ENCODE measurements at places on chromosomes 3 and 15.
A peak's percentile ranks its signal among the peaks of the same experiment; 100 is the strongest.

DNA sequence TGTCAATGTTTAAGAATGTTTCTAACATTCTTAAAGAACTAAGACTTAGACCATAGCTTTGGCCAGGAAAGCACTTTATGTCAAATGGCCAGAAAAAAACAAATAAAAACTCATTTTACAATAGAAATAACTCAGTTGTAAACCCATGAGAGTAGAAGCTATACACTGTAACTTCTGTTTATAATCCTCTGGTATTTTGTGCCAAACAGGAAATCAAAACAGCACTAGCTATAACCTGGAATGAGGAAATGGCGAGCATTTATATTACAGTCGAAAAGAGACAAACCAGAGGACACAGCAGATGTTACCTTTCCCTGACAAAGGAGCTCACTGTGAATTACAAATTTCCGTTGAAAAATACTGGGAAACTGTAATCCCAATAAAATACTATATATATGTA is 10.3 kb downstream of the GK5 start:
- DNase-seq: no peak

DNA sequence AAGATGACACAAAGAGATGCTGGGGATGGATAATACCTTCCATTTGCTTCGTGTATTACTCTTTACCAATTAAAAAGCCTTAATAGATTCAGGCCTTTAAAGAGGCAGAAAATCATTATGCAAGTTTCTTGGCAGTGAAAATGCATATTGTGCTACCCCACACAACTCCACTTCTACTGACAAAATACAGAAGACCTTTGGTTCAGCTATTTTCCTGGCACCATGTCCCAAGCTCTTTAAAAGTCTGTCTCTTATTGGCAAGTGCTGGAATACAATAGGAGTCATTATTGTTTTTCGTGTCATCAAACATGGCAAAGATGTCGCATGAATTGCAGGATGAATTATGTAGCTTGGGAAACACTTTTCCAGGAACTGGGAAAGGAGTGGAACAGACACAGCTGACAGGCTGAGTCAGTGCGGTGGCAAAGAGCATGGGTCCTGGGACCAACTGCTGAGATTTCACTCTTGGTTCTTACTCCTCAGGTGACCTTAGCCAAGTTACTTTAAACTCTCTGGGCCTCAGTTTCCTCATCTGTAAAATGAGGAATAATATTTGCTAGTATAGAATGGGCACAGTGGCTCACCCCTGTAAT is 5.5 kb upstream of the TSPAN3 start:
- DNase-seq: no peak

- no peak for DNase-seq
Observed at GRCh38 chr3:127252446-127252845, 35.4 kb downstream of the PRR20G start.

DNA sequence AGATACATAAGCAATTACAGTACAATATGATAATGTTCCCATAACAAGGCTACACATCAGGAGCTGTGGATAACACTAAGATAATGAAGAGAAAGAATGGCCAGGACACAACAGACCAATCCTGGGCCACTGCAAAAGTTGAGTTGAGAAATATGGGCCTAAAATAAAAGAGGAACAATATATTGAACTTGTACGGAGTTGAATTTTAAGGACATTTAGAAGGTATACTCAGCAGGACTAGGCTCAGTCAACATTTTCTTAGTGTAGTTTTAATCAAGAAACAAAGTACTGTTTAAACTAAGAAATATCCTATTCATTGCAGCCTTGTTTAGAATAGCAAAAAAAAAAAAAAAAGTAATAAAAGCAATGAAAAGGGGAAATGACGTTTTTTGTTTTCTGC is 24.3 kb downstream of the HERC1 start:
- no peak for DNase-seq

DNA sequence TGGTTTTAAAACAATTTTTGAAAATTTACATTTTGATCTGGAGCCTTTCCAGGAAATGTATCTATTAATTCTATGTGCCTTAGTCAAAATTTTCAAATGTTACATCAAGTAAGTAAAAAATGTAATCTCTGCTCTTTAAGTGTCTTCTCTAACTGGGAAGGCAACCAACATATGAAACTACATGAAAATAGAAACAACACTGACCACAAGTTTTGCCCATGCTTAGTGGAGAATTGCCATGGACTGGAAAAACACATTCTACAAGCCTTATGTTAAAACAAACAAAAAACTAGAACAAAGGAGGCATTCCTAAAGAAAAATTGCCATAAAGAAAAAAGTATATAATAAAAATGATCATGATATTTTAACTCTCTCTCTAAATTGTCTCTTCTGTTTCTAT is 75.9 kb upstream of the SPRED1 start:
- DNase-seq: no peak

DNA sequence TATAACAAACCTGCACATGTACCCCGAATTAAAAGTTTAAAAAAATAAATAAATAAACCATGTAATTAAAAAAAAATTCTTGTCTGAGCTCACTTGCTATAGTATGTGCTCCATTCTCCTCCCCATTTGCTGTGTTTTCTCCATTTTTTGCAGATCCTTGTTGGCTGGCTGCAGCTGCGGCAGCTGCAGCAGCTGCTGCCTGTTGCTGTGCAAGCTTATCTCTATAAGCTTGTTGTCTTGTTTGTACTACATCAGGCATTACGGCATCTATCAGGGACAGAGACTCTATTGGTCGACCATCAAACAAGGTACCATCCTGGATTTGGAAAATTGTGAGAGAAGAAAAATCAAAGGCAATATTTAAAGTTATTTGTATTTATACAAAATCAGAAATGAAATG is 145.9 kb downstream of the TBL1XR1 start:
- no peak for DNase-seq

GRCh38 chr3:5012367-5012766 is 33.1 kb downstream of the BHLHE40 start:
- no peak for DNase-seq

GRCh38 chr3:43540624-43541023 is 81.2 kb downstream of the ANO10 start:
- no peak for DNase-seq

DNA sequence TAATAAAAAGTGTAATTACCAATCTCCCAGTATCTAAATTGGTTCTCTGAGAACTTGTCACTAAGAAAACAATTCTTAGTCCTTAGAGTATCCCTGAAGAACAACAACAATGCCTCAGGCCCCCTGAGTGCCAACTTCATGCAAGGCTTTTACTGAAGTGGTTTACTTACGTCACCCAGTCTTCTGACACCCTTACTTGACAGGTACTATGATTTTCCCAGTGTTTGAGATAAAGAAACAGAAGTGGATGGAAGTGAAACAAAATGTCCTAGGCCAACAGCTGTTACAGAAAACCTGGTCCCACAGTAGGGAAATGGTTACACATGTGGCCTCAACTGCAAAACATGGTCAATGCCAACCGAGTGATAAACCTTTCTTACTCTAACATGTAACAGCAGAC is 331.1 kb downstream of the FOXP1 start:
- no peak for DNase-seq

- no peak for DNase-seq
Observed at GRCh38 chr15:81497238-81497637, 123.2 kb upstream of the TMC3 start.

DNA sequence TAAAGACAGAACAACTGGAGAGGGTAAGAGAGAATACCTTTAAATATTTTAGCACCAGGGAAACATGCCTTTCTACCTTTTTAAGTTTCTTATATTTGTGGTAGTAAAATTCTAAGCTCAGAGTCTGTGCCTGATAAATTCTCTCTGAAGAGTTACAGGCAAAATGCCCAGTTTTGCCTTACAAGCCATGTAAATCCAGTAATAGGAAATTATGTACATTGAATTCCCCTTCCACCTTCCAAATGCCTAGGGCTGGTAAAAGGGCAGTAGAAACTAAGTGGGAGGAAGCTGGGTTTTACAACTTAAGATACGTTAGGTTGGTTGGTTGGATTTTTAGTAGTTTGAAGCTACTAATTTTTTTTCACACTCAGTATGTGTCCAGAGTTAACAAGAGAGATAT is 43.1 kb upstream of the TP63 start:
- no peak for DNase-seq

DNA sequence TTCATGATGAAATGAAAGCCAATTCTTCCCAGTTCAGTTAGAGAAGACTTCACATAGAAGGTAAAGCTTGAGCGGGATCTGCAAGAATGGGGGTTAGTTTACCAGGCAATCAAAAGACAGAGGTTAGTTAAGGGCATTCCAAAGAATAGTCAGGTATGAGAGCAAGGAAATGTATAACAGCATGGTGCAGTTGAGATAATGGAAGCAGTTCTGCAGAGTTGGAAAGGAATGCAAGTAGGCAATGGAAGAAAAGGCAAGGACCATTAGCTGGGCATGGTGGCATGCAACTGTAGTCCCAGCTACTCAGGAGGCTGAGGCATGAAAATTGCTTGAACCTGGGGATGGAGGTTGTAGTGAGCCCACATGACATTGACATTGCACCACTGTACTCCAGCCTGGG is 55.0 kb downstream of the LSAMP start:
- no peak for DNase-seq

- no peak for DNase-seq
Observed at GRCh38 chr15:53266176-53266575, 476.0 kb upstream of the ONECUT1 start.

- DNase-seq: no peak
Observed at GRCh38 chr3:62462788-62463187, 89.4 kb upstream of the FEZF2 start.

- no peak for DNase-seq
Observed at GRCh38 chr3:143384076-143384475, 264.5 kb downstream of the CHST2 start.

- no peak for DNase-seq
Observed at GRCh38 chr3:193729601-193730000, 136.6 kb downstream of the OPA1 start.

DNA sequence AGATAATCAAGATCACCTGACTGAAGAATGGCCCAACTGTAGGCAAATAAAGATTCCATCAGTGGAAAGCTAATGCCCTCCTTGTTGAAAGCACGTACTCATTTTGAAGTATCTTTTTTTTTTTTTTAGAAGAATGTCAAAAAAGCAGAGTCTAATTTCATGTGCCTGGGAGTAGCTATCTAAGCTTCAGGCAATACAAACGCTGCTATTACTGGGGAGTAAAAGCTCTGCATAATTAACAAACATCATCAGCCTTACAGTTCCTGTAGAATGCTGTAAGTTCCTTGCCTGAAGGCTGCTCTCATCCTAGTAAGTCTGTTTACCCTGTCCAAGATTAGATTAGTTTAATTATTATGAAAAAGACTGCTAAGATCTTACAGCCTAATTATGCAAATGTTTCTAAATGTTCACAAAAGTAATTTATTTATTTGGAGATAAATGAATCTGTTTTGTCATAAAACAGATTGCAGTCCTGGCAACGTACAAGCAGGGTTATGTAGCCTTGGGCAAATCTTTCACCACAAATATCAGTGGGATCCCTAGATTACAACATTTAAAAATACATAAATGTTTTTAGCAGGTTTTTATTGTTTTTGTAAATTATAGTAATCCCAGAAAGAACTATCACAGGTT is 451.3 kb upstream of the AGTR1 start:
- no peak for DNase-seq

- no peak for DNase-seq
Observed at GRCh38 chr15:91912336-91912735, 58.8 kb downstream of the SLCO3A1 start.

DNA sequence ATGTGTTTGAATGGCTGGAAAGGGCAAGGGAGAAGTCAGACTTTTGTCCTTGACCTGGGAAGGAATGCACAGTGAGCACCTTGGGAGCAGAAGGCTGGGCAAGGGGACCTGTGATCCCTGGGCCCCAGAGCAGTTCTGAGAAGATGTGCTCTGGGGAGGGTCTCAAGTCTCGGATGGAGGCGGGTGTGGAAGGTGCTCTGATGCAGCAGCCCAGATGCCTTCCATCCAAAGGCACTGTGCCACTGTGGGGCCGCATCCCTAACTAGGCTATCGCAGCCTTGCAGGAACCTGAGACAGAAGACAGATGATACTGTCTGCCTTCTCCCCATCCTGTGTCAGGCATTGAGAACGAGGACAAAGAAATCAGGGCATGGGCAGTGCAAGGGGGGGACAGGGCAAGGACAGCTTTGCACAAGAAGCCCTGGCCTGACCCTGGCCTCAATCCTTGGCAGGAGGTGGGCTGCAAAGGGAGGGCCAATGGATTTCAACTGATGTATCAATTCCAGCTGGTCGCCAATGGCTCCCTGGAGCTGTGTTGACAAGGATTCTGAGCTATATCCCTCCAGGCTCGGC is 14.6 kb upstream of the PRKCD start:
- DNase-seq: peak; percentile 46

- no peak for DNase-seq
Observed at GRCh38 chr15:52287114-52287513, 8.5 kb downstream of the MYO5C start.

- DNase-seq: no peak
Observed at GRCh38 chr3:43638594-43639447, 17.0 kb upstream of the ANO10 start.

DNA sequence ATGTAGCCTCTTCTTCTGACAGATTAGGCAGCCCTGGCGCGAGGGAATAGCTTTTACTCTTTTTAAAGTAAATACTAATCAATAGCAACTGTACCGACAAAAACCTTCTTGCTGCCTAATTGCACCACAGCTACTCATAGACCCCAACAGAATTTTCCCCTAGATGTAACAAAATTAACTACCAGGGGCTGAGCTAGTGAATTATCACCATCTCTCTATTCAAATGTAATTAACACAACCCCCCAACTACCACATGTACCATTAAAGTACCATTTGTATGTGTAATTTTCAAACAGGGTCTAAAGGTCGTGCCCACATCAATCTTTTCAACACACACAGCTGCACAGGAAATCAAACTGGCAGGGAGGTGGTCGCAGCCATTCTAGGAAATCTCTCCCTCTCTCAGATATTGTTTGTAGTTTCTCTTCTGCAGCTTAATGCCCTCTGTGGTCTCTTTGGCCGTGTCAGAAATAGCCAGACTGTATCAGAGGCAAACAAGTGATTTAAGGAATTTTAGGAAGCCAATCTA is 322.9 kb downstream of the RORA start:
- DNase-seq: no peak

DNA sequence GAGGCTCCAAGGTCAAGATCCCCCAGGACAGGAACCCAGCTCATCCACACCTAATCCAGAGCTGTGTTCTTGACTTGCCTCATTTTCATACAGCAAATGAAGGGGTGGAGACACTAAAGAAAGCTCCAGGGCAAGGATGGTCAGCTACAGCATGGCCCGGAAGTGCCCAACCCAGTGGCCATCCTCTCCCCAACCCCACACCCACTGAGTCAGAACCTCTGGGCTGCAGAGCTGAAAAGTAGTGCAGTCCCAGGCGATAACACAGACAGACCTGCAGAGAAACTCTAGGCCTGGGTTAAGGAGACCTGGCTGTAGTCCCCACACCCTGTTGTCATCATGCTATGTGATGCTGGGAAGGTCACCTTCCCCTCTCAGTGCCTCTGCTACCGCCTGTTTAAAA is 85.3 kb downstream of the SEMA5B start:
- no peak for DNase-seq

DNA sequence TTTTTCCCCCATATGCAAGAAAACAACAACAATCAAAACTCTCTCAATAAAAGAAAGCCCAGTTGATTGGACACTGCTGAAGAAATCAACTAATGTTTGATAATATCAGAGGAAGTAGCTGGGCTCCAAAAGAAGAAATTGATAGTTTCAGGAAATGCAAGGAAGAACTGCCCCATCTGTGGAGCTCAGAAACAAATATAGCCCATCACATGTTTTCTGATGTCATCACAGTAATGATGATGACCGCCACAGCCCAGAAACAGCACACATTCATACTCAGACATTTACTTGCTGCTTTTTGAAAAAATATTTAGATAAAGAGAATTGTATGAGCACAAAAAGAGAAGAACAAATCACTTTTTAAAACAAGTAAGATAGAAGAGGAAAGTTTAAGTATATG is 67.6 kb downstream of the GOLIM4 start:
- DNase-seq: no peak

All from WERI-Rb-1 (cell line).